K562 (cell line): ENCODE measurements at places on chromosomes 7 and 10.

- DNase-seq = no peak
Observed at GRCh38 chr7:155355176-155355575, 57.5 kb downstream of the INSIG1 start.

DNA sequence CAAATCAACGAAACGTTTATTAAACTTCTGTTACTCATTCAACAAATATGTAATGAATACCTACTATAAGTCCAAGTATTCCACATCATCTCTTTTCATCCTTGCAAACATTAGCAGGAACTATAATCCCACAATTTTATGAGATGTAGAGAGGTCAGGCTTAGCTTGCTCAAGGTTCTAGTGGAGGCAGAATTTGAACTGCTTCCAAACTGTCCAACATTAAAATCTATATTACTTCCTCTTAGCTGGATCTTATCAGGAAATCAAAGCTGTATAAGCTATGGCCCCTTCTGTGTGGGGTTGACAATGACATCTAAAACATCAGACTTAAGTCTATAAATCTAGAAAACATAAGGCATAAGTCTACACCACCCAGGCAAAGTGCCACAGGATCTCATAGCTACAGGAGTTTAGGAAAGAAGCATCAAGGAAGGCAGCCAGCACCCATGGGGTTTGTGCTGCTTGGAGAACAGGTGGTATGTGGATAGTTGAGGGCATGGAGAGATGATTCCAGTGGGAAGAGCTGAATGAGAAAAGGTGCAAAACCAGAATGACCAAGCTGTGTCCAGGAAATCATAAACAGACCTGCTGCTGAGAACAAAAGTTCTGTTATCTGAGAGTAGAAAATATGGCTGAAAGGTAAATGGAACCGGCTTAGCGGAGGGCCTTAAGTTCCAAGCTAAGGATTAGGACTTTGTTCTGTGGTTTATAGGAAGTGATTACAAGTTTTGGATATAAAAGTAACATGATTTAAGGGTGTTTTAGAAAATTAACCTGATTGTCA lies 34.5 kb downstream of the PAPSS2 start:
- no peak for DNase-seq

GRCh38 chr7:17487343-17487742 lies 188.9 kb downstream of the AHR start:
- no peak for DNase-seq

- DNase-seq = no peak
Observed at GRCh38 chr7:130341882-130342281, 2.7 kb upstream of the CPA5 start.

- peak; percentile 41 for DNase-seq
Observed at GRCh38 chr10:25017661-25018060, 1.2 kb downstream of the THNSL1 start.

DNA sequence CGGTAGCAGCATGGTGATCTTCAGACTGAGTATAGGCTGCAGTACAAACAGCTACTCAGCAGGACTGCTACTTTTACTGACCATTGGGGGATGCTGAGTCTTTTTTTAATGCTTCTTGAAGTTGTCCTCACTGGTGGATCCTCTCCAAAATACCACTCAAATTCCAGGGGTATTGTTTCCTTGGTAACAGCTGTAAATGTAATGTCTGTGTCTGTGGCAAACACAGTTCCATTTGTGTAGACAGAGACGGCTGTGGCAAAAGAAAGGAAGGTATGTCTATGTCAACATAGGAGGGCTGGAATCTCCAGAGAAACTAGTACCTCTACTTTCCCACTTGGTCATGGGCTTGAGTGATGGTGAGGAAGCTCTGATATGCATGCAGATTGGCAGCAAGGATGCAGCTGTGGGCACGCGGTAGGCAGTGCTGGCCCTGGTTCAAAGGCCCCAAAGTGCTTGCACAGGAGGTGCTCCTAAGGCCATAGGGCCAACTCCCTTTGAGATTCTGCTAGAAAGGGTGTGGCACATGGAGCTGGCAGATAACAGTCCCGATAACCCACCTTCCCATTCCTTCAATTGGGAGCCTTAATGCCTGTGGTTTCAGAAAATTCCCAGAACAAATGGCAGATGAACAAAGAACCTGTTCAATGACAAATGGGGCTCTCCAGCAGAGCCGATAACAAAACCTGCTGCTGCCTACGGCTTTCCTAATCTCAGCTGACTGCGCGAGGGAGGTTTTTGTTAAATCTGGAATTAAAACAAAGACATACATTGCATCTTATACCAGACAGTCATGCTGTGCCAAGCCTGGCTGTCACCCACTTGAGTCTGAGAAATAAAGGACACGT lies 43.0 kb downstream of the PKD1L1 start:
- DNase-seq = no peak

- DNase-seq = peak; percentile 7
Observed at GRCh38 chr7:17371671-17372524, 73.4 kb downstream of the AHR start.

DNA sequence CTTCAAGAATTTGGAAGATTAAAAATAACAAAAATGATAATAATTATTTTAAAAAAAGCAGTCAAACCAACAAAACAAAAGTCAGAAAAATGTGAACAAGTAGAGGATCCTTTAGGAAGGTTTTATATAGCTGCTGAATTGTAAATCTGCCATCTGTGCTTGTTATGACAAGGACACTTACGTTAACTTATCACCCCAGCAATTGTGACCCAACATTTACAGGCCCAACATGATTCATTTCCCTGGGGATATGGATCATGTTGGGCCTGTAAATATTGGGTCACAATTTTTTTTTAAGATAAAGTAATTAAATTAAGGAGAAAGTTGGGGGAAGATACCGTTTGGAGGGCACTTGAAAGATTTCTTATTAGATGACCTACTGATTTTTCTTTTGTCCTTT lies 261.4 kb upstream of the HABP2 start:
- DNase-seq = no peak

GRCh38 chr10:33481184-33481583 lies 146.7 kb upstream of the NRP1 start:
- DNase-seq = no peak

- no peak for DNase-seq
Observed at GRCh38 chr10:62826273-62826672, 10.1 kb upstream of the EGR2 start.

DNA sequence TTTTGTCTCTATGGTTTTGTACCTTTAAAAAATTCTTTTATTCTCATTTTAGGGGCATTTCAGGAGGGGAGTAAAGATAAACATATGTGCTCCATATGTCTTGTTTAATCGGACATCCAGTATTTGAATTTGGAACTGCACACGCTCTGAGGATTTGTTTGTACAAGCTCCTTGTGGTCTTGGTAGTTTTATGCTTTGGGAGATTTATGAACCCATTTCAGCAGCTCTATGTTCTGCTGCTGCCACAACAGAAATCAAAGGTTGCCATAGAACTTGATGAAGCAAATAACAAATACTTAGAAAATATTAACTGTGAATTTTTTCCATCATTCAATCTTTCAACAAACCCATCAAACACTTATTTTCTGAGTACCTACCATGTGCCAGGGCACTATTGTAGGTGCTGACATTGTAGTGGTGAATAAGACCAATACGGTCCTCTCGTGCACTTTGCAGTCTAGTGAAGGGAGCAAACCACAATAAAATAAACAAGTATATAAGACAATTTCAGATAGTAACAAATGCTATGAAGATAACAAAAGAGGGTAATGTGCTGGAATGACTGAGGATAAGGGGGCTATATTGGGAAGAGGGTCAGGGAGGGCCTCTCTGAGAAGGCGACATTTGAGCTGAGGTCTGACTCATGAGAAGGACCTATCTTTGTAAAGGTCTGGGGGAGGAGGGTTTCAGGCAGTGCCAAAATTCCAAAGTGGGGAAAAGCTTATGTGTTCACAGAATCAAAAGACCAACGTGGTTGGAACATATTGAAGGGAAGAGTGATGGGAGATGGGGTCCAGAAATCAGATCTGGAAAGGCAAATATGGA lies 30.4 kb downstream of the MYPN start:
- DNase-seq = no peak

DNA sequence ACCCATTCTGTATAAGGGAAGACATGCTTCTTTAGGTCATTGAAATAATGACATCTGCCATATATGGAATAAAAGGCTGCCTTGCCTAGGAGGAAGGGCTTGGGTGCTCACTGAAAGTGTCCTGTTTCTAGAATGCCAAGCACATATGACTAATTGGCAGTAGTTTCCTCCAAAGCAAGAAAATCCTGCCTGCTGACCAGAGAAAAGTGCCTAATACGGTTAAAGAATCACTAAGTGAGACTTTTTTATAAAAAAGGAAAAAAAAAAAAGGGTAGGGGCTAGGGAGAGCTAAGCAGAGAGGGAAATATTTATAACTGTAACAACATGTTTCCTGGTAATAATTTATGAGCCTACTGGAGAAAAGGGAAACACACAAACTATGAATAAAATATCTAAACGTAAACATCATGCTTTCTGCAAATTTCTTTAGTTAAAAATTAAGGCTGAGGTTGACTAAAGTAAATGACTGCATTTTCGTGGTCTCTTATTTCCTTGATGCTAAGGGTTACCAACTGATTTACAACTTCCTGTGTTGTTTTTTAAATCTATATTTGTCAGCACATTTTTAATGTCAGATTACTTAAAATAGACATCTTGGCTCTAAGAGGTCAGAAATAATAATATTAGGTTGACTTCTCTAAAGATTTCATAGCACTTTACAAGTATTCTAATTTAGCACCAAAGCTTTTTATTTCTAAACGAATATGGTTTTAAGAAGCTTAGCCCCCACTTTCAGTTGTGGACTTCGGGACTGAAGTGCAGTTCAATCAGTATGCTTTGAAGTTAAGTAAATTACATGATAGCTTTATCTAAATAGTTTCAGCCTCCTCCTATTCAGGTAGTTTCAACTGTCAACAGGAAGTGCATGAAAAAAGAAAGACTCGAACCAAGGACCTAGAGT lies 89.6 kb downstream of the CABCOCO1 start:
- no peak for DNase-seq

GRCh38 chr7:40544871-40545303 lies 410.1 kb downstream of the SUGCT start:
- no peak for DNase-seq

- DNase-seq = no peak
Observed at GRCh38 chr10:44937196-44938005, 22.2 kb upstream of the RASSF4 start.

DNA sequence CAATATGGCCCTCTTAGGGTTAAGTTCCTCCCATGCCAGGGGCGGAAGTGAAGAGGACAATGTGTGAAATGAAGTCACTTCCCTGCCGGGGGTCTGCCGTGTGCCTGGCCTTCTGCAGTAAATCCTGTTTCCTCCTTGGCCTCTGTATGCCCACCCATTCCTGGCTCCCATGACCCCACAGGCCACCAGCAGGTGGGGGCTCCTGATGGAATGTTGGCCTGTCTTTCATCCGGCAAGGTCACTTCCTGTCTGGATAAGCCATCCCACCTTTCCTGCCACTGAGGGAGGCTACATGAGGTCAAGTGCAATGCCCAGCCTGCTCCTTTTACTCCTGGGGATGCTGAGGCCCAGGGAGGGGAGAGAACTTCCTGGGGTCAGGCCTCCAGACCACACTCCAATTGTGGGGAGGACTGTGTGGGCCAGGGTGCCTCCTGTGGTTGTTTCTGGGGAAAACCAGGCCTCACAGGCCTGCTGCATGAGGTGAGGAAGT lies 22.3 kb downstream of the PALD1 start:
- no peak for DNase-seq

GRCh38 chr10:79061441-79062315 lies 7.1 kb upstream of the ZMIZ1 start:
- no peak for DNase-seq

GRCh38 chr7:7798510-7798909 lies 80.1 kb upstream of the RPA3 start:
- no peak for DNase-seq

GRCh38 chr10:15735763-15736162 lies 16.0 kb upstream of the ITGA8 start:
- DNase-seq = no peak

DNA sequence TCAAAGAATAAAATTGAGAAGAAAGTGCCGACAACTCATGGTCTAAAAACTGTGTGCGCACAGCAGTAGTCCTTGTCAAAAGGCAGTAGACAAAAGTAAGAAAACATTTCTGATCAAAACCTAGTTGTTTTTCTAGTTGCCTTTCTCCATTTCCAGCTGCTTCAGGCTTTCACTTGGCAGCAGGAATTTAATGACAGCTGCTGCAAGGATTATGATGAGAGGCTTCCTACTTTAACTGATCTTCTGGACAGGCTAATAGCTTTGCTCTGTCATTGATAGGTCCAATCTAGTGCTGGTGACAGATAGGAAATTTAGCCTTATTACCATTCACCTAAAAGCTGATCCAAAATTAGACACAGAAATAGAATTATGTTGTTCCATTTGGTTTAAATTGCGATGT lies 110.7 kb upstream of the SEMA3C start:
- no peak for DNase-seq

- DNase-seq = no peak
Observed at GRCh38 chr7:28140979-28141378, 39.6 kb downstream of the JAZF1 start.

- DNase-seq = no peak
Observed at GRCh38 chr10:28587270-28587969, 54.5 kb downstream of the WAC start.

GRCh38 chr10:32346551-32347362 lies at the start of gene EPC1:
EPC1 (minus strand) TSS chr10:32347158; CDS start chr10:32346915, 243 bp downstream.
- peak; percentile 91 for DNase-seq

DNA sequence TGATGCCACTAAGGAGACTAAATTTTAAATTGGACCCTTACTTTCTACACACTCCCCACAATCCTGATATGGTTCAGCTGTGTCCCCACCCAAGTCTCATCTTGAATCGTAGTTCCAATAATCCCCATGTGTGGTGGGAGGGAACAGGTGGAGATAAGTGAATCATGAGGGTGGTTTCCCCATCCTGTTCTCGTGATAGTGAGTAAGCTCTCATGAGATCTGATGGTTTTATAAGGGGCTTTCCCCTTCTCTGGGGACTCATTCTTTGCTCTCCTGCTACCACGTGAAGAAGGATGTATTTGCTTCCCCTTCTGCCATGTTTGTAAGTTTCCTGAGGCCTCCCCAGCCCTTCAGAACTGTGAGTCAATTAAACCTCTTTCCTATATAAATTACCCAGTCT lies 18.4 kb upstream of the BET1 start:
- DNase-seq = no peak

DNA sequence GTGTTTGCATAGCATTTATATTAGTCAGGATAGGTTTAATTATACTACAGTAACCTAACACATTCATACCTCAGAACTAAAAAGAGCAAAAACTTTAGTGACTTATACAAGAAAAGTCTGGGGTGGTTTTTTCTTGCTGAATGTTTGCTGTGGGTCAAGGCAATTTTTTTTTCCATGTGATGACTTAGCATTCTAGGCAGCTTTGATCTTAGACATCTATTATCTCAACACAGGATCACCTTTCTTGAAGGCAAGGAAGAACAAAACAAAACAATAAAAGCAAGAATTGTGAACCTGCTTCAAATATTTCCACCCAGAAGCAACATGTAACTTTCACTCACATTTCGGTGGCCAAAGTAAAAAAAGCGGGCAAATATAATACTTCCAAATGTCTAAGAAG lies 20.7 kb upstream of the CBLL1 start:
- DNase-seq = no peak

GRCh38 chr10:26057466-26057865 lies 123.4 kb downstream of the MYO3A start:
- DNase-seq = no peak
